ENCODE measurements at places on chromosomes 13 and 19.

DNA sequence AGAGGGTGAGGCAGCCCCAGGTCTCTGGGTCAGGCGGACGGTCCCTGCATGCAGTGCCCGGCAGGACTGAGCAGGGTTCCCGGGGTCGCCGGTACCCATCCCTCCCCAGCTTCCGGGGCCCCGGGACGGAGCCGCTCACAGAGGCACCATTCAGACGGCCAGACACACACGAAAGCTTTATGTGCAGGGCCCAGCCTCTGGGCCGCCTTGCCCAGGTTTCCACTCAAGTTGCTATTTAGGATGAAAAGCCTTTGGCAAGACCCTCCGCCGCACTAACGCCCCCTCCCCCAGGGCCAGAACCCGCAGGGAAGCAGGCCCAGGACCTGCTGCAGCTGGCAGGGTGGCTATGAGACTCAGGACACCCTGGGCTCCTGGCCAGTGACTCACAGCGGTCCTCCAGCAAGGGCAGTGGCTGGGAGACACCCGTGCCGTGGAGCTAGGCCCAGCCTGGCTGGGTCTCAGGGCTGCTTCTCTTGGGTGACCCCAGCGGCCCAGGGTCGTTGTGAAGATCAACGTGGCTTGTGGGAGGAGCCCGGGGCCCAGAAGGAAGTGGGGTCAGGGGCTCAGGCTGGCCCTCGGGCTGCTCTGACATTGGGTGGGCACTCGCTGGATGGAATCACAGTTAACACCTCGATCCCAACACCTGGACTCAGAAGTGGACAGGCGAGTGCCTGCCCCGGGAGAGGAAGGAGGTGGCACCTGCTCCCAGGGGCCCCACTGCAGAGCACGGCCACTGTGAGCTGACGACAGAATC is 4.8 kb downstream of the C19orf25 start:
- DNase-seq, result no peak

- no peak for DNase-seq
Measured at GRCh38 chr13:39012608-39013007, 22.0 kb upstream of the STOML3 start.

DNA sequence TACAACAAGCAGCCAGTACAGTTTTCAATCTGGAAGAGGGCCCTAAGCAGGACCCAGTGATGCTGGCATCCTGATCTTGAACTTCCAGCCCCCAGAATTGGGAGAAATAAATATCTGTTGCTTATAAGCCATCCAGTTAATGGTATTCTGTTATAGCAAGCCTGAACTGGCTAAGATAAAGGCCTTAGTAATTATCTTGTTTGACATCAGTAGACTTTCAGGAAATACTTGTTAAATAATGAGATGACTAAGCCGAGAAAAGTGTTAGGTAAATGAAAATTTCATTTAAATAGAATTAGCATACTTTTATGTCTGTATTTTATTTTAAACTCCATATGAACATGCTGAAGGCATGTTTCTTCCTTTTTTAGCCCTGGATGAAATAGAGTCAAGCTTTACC is 188.2 kb downstream of the OLFM4 start:
- no peak for DNase-seq

GRCh38 chr13:96952595-96952994 is 41.7 kb downstream of the OXGR1 start:
- no peak for DNase-seq

- DNase-seq, result peak; percentile 48
Measured at GRCh38 chr19:4730740-4731171, 7.1 kb upstream of the DPP9 start.

DNA sequence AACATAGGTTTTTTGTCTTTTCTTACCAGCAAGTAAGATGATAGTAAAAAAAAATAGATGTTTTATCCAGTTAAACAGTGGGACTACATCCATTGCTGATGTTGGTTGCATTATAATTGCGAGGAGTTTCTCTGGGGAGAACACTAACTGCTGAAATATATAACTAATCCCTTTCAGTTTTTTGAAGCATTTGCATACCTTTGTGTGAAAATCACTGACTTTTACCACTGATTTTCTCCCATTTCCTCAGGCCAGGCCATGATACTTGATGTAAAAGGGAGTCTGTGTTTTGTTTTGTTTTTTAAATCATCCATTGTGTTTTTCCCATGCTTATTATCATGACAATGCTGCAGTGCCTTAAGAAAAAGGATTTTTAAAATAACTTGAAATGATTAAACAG is 699.5 kb downstream of the PCDH9 start:
- DNase-seq, result no peak

- no peak for DNase-seq
Measured at GRCh38 chr13:75639454-75639853, 3.3 kb downstream of the LMO7 start.

DNA sequence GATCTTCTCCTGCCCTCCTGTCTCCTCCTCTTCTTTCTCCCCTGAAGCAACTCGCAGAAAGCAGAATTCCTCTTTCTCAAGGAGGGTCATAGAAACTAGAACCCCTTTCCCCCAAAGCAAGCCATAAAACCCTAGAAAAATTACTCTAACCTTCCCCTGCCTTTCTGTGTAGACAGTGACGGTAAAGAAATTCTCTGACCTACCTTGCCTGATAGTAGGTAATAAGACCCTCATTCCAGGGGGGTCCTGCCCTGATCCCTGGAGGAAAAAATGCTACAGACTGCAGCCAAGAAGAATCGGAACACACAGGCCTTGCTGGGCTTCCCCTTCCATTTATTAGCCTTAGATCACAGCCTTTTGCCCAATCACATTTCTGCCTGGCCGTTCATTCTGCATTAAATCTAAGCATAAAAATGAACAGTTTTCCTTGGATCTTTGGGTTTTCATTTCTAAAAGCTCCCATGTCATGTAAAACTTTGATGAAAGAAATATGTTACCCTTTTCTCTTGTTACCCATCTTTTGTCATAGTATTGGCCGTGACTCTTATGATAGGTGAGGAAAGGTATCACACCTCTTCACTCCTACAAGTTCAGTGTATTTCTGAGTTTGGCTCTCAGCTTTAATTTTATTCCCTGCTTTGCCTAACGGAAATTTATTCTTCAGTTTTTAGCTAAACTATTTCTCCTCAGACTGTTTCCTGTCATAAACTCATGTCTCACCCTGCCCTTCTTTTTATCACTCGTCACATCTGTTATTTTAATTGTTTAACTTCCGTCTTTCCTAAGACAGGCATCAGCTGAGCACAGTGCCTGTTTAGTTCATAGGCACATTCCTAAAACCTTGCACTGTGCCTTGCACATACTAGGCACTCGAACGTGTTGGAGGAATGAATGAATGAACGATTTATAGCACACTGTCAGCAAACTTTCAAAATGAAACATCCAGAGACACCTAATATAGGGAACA is 20.4 kb upstream of the CPB2 start:
- DNase-seq, result no peak

DNA sequence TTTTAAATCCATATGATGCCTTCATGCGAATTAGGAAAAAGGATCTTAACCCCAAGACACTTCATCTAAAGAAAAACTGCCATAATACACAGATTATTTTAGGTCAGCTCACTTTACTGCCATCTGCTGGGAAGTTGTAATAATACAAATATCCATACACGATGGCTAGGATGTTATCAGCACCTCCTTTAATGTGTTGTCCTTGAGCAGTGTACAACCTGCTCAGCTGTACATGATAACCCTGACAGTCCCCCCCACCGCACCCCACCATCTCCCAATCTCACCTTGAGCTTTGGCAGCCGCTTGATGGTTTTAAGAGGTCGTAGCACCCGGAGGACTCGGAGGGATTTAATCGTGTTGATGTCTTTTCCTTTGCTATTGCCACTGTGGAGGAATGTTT is 112.2 kb downstream of the IER2 start:
- DNase-seq, result no peak

GRCh38 chr19:55667958-55668357 is 7.1 kb upstream of the EPN1 start:
- DNase-seq, result no peak

Measured in stimulated activated CD8-positive, alpha-beta memory T cell treated with anti-CD3 and anti-CD28 coated beads, Interleukin-2, amount 100 ng/mL, for 48 hours (primary cell).